ENCODE measurements at places on chromosomes 2 and 18.

GRCh38 chr18:58386780-58387179 is 242.1 kb downstream of the ALPK2 start:
- no peak for DNase-seq

GRCh38 chr2:189658306-189659212 is 2.7 kb upstream of the ASNSD1 start:
- DNase-seq: no peak

DNA sequence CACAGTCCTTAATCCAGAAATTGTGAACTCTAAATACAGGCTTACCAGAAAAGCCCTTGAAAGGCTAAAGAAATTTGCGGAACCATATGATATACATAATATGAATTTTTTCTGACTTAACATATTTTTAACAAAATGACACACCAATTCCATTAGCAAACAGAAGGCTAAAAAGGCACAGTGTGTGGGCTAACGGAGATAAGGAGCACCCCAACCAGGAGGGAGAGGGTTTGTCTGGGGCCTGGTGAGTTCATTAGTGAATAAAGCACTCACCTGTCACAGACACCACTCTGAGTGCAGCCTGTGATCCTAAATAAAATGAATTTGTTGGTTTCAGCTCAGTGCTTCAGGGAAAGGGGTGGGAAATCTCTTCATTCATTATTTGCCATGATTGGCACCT is 2.7 kb upstream of the FECH start:
- DNase-seq: no peak

GRCh38 chr2:219401606-219402005 is 13.9 kb upstream of the DNPEP start:
- DNase-seq: no peak

DNA sequence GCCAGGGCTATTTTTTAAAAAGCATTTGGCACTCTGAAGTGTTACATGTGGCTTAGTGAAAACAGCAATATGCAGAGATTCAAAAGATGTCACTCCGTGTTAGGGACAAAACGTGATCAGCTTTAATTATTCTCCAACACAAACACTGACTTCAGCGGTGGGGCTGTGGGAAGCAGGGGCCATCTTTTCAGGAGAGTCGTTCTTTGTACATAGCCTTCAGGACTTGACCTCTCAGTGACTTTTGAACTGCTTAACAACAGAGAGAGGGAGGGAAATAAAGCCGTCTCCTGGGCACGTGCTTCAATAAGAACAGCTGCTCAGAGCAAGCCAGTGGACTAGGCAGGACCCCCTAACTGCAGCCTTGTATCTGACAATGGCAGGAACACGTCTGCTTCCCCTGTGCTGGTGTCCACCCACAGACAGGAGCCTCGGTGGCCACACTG is 95.0 kb upstream of the HDAC4 start:
- DNase-seq: no peak

- DNase-seq: no peak
Observed at GRCh38 chr18:51195451-51196117, 1.9 kb downstream of the MEX3C start.

DNA sequence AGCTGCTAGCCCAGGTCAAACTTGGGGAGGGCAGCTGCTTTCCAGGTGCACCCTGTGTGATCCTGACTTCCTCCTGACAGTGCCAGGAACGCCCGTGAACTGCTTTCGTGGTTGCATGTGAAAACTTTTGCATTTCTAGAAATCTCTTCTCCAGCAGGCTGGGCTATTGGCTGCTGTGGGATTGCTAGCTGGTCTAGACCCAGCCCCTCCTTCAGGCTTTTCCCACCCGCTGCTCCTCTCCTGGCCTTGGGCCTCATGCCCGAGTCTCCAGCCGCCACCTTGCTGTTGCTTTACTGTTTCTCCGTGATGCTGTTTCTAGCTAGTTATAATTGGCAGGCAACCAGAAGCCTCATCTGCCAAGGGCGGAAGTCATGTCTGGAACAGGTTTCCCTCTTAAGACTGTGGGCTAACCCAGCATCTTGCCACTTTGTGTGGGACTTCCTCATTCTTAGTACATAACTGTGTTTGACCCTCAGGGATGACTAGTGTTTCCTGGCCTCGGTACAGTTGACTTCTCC is 27.0 kb upstream of the MGAT4A start:
- DNase-seq: no peak
